ENCODE measurements at places on chromosomes 16 and 17. TPM values are rescaled to one million over a fixed set of nuclear protein-coding genes. Genes with fewer than 3 reads are reported as not detected.

GRCh38 chr17:16905593-16906191 lies 66.2 kb downstream of the TNFRSF13B start:
- H3K4me1 ChIP-seq, result peaks cover 27% of the 10 kb centered on the region
- peak overlapping the region; percentile 46 for H3K27ac ChIP-seq
- H3K27me3 ChIP-seq, result peaks cover 25% of the 10 kb centered on the region
- DNase-seq, result no peak
- no peak overlapping the region for H3K4me3 ChIP-seq

DNA sequence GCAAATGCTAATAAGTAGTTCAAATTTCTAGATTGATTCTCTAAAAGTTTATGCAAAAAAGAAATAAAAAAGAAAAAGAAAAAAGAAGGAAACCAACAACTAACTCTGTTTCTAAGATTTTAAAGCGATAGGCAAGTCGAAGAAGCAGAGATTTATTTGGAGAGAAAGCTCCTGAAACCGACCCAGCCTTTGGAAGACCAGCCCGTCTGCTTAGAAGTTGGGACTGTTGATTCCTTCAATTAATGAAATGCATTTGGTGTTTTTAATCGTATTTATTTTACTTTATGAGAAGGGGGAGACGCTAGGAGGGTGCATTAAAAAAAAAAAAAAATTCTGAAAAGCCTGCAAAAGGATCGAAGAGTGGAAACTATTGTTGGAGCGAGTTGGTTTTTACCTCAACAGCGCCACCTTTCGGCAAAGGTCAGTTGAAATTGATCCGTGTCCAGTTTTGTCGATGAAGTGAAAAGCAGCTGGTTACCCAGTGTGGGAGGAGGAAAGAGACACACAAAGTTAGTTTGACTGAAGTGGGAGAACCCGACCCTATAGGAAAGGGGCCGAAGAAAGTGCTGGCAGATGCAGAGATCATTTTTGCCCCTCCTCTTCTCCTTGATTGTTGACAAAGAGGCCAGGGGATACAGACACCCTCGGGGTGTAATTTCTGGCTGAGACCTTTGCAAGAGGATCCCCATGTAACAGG lies 1.5 kb upstream of the MAF start:
- peak; percentile 90 for DNase-seq
- peaks cover 32% of the 10 kb centered on the region for H3K4me1 ChIP-seq
- H3K36me3 ChIP-seq, result peaks cover 9% of the 10 kb centered on the region

DNA sequence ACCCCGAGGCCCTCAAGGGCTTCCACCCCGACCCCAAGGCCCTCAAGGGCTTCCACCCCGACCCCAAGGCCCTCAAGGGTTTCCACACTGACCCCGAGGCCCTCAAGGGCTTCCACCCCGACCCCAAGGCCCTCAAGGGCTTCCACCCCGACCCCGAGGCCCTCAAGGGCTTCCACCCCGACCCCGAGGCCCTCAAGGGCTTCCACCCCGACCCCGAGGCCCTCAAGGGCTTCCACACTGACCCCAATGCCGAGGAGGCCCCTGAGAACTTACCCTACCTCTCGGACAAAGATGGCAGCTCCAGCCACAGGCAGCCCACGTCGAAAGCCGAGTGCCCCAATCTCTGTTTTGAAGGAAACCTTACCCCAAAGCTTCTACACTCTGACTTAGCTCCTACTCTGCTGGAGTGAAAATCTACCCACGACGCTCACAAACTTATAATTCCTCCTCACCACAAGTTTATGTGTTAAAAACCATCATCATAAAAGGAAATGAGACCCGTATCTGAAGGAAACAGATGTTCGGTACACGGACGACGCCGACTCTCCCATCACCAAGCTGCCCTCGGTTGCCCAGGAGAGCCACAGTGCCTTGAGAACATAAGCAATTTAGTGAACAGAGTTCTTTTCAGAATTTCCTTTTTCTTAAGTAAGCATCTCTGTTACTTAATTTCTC lies 61.2 kb upstream of the RPH3AL start:
- no peaks in the 10 kb centered on the region for H3K27me3 ChIP-seq
- no peak for DNase-seq
- H3K36me3 ChIP-seq, result peaks cover 4% of the 10 kb centered on the region
- no peak overlapping the region for H3K4me3 ChIP-seq

DNA sequence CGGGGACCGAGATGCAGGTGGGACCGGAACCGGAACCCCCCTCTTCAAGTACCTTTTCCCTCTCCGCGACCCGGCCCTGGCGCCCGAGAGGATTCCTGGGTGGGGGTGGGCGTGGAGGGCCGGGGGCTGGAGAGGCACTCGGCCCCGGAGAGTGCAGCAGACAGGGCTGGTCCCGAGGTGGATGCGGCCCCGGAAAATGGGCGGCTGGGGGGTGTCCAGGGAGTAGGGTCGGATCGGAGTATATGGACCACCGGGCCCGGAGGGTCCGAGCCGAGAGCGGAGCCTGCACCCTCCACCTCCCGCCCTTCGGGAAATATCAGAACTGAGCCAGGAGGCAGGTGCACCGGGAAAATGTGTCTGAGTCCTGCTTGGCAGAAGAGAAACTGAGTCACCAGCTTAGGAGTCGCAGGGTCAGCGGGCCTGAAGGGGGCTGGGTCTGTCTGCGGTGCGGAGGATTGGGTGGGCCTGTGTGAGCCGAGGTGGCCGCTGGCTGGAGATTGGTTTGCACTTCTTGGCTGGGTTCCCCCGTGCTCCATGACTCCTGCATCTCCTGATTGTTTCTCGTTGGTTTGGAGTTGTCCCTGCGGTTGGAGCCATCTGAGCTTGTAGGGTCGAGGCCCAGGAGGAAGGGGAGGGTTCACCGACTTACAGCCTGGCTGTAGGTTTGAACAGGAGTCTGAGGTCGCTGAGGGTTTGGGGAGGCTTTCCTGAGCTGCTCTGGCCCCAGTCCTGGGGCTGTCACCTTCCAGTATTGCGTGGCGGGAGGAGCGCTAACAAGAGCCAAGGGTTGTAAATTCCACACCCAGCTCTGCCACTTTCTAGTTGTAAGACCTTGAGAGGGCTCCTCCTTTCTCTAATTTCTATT lies 518 bp downstream of the SH2B1 start:
- no peaks in the 10 kb centered on the region for H3K27me3 ChIP-seq
- no peak for DNase-seq
- peak overlapping the region; percentile 99 for H3K27ac ChIP-seq
- peaks cover 10% of the 10 kb centered on the region for H3K36me3 ChIP-seq
- H3K4me1 ChIP-seq, result peaks cover 24% of the 10 kb centered on the region

DNA sequence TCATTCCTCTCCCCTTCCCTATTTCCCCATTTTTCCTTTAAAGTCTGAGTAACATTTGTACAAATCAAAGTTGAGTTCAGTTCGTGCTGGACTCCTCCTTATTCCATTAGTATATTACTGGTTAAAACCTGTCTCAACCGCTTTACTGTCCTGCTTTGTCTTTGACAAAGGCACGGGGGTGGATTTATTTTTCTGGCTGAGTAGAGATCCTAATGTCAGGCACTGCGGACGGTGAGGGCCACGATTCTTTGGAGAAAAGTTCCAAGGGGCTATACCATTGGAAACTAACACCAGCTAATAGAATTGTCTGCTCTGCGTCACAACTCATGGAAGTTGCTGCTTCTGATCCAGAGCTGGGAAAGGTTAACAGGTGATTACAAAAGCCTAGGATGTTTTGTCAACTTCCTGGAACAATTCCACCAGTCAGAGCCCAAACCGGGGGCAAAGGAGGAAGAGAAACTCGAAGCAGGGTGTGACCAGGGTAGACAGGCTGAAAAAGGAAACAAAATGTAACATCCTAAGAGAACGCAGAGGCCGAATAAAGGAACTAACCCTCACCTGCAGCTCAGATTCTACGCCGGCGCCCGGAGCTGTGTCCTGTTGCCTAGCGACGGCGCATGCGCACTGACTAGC lies 12.4 kb downstream of the TAT start:
- H3K36me3 ChIP-seq, result no peaks in the 10 kb centered on the region
- DNase-seq, result no peak
- H3K27me3 ChIP-seq, result peaks cover 40% of the 10 kb centered on the region
- H3K4me3 ChIP-seq, result peak overlapping the region; percentile 90
- peak overlapping the region; percentile 89 for H3K27ac ChIP-seq

DNA sequence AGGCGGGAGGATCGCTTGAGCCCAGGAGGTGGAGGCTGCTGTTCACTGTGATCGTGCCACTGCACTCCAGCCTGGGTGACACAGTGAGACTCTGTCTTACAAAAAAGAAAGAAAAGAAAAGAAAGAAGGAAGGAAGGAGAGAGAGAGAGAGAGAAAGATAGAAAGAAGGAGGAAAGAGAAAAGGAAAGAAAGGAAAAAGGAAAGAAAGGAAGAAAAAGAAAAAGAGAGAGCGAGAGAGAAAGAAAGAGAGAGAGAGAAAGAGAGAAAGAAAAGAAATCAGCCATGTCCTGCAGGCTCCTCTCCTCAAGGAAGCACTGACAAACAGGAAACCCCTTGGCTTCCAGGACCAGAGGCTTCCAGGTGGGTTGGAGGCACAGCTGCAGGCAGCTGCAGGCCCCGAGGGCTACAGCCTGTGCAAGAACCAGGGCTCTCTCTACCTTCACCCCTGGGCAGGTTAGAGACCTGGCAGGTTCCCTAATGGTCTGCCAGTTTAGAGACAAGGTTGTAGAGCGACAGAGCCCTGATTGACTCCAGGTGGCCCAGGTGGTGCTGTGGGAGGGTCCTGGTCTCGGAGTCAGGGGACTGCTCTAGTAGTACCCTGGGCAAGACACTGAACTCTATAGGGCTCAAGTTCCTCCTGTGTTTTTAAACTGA lies 53.8 kb downstream of the PECAM1 start:
- H3K4me1 ChIP-seq, result peaks cover 8% of the 10 kb centered on the region
- no peak for DNase-seq

GRCh38 chr17:12691173-12691572 lies 25.5 kb downstream of the MYOCD start:
- no peak for DNase-seq
- H3K27ac ChIP-seq, result peak overlapping the region; percentile 58
- H3K27me3 ChIP-seq, result no peaks in the 10 kb centered on the region

- H3K4me1 ChIP-seq, result no peaks in the 10 kb centered on the region
- H3K27me3 ChIP-seq, result no peaks in the 10 kb centered on the region
- H3K36me3 ChIP-seq, result peaks cover 65% of the 10 kb centered on the region
Observed at GRCh38 chr17:36993227-36993626, 44.5 kb downstream of the AATF start.

- H3K27me3 ChIP-seq, result no peaks in the 10 kb centered on the region
- H3K4me1 ChIP-seq, result peaks cover 26% of the 10 kb centered on the region
- peak overlapping the region; percentile 93 for H3K4me3 ChIP-seq
- H3K27ac ChIP-seq, result peak overlapping the region; percentile 99
- peaks cover 5% of the 10 kb centered on the region for H3K36me3 ChIP-seq
- no peak for DNase-seq
Observed at GRCh38 chr16:30874244-30874820, 19.5 kb downstream of the BCL7C start.

DNA sequence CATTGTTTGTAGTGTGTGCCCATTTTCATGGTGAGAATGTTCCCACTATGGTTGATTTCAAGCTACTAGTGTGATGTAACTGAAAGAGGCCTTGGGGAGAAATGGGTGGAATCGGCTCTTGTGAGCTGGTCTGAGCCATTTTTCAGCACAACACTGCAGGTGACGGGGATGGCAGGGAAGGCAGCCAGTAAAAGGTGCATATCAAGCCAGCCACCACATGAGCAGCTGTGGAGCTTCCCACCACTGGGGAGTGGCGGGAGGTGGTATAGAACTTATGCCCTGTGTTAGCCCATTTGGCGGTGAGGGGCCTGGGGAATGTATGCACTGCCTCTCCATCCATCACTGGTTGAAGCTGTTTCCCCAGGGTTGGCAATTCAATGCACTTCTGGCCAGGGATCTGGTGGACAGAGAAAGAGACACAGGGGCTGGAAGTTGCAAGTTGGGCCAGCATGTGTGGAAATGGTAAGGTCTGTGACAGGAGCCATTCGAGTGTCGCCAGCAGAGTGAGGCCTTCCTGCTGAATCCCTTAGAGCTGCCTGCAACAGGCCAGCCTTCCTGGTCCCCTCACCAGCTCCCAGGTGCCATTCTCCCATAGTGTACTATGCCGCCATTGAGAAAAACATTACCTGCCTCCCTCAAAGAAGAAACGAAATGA lies 31.7 kb upstream of the BRD7 start:
- no peak overlapping the region for H3K27ac ChIP-seq
- peaks cover 4% of the 10 kb centered on the region for H3K27me3 ChIP-seq
- H3K36me3 ChIP-seq, result no peaks in the 10 kb centered on the region
- H3K4me3 ChIP-seq, result no peak overlapping the region
- no peaks in the 10 kb centered on the region for H3K4me1 ChIP-seq

DNA sequence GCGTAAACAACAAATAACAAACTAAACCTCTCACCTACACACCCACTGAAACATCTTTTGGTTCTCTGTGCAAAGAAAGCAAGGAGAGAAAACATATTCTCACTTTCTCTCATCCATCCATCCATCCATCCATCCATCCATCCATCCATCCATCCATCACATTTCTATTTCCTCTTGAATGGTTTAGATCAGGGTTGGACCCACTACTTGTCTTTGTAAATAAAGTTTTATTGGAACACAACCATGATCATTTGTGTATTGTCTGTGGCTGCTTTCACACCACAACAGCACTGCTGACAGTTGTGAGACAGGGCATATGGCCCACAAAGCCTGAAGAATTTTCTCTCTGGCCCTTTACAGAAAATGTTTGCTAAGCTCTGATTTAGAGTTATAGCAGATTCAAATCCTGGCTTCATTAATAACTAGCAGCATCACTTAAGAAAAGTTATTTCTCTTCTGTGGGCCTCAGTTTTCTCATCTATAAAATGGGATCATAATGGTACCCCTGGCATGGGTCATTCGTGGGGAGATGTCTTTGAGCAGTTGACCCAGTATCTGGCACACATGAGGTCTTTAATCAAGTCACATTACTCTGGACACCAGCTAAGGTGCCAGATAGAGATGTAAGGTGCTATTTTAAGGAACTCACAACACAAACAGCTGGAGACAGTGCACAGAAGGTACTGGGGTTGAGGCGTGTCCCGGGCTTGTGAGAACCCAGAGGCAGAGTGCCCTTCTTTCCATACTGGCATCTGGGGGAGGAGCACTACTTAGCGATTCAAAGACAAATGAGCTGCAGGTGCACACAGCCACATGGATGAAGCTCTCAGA lies 146.3 kb downstream of the CMIP start:
- H3K4me3 ChIP-seq, result no peak overlapping the region
- DNase-seq, result no peak
- H3K27me3 ChIP-seq, result no peaks in the 10 kb centered on the region
- H3K27ac ChIP-seq, result no peak overlapping the region
- H3K36me3 ChIP-seq, result no peaks in the 10 kb centered on the region

- no peaks in the 10 kb centered on the region for H3K4me1 ChIP-seq
- H3K27me3 ChIP-seq, result peaks cover 10% of the 10 kb centered on the region
Observed at GRCh38 chr17:58324409-58325288, 3.9 kb downstream of the TSPOAP1 start.

GRCh38 chr17:64992325-64992802 lies 64.2 kb downstream of the GNA13 start:
- DNase-seq, result no peak
- no peaks in the 10 kb centered on the region for H3K27me3 ChIP-seq
- peaks cover 3% of the 10 kb centered on the region for H3K4me1 ChIP-seq
- H3K36me3 ChIP-seq, result peaks cover 1% of the 10 kb centered on the region
- H3K27ac ChIP-seq, result no peak overlapping the region

- no peak overlapping the region for H3K27ac ChIP-seq
- no peaks in the 10 kb centered on the region for H3K4me1 ChIP-seq
- H3K4me3 ChIP-seq, result no peak overlapping the region
- no peaks in the 10 kb centered on the region for H3K36me3 ChIP-seq
Observed at GRCh38 chr16:4972938-4973587, 14.9 kb downstream of the SEC14L5 start.

Gene LITAFD
- not detected for total RNA-seq

Gene RNFT1
- 26.8 TPM for total RNA-seq

Gene TMC8
- 0.99 TPM for total RNA-seq

Gene CTRB2
- total RNA-seq, result not detected

Gene ANKS4B
- total RNA-seq, result not detected

Gene CLDN6
- total RNA-seq, result not detected

Gene PRSS53
- 3.2 TPM for total RNA-seq

Gene SLFN14
- total RNA-seq, result not detected

Gene CTRL
- 0.91 TPM for total RNA-seq

Gene FBXW10
- total RNA-seq, result not detected

Gene FBXO39
- not detected for total RNA-seq

Gene TRPV3
- 0.50 TPM for total RNA-seq

Gene ROGDI
- total RNA-seq, result 16.1 TPM

Gene C16orf92
- total RNA-seq, result not detected

Measured in osteocyte (in vitro differentiated cells).